ENCODE measurements at places on chromosomes 16 and 17.

DNA sequence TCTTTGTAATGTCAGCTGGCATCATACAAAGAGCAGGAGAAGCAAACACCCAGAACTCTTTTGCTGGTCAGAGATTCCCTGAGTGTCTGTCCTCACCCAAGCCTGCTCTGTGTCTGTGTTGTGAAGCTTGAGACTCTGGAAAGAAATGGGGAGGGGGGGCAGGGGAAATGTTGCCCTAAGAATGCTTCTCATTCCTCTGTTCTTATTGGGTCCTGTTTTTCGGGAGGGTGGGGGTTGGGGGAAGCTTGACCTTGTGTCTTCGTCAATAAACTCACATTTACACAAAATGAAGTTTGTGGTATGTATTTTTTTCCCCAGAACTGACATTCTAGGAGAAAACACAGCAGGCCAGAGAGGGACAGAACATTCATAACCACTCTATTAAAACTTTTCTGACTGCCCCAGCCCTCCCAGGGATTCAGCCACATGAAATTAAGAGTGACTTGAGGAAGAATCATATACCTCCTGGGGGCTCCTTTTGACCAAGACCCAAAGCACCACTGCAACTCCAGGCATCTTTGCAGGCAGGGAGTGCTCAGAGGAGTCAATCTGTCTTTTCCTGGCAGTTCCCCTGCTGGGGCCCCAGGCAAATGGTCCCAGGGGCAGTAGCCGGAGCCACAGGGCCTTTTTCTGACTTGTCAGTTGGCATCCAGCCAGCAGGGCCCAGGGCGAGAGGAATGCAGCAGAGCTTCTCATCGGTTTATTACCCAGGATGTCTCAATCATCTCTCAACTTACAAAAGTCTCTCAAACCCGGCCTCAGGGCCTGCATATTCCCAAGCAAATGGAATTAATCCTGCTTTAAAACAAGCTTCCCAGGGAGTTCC, 5.1 kb upstream of the RASL10B start:
- no peak for DNase-seq

- no peak for DNase-seq
These were observed 10.1 kb upstream of the SLC25A39 start for GRCh38 chr17:44334727-44335126.

DNA sequence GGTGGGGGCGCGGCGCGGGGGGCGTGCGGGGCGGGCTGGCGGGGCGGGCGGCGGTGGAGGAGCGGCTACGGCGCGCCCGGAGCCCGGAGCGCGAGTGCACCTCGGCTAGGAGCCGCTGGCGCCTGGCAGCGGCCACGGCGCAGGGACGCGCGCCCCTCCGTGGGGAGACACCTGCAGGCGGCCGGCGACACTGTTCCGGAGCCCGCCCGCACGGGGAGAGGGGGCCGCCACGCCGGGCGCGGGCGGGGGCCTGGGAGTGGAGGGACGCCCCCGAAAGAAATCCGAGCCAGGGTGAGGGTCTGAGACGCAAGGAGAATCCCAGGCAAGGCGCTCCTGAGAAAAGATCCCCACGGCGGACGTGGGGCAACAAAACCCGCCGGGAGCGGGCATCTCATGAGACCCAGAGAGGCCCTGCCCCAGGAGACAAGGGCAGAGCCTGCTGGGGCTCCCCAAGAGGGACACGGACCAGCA, at the start of gene GSG1L:
TSS of gene GSG1L (minus strand) at position 124 of the 471 bp plus-strand sequence. CDS start 290 bp downstream, outside the sequence.
- no peak for DNase-seq

DNA sequence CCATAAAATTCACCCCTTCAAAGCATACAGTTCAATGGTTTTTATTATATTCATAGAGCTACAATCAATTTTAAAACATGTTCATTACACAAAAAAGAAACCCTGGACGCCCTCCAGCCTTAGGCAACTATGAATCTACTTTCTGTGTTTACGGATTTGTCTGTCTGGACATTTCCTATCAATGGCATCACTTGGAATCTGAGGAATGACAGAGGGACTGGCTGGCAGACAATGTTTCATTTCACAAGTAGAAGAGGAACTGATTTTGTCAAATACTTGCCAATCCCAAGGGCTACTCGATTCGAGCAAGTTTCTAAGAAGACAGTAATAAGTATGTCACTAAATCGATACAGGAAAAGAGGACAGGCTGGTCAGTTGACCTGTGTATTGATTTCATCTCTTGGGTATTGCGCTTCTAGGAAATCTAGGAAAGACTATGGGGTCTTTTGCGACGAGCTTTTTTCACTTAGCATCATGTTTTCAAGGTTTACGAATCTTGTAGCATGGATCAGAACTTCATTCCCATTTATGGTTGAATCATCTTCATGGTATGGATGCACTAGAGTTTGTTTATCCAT, 56.6 kb downstream of the RGS9 start:
- no peak for DNase-seq

DNA sequence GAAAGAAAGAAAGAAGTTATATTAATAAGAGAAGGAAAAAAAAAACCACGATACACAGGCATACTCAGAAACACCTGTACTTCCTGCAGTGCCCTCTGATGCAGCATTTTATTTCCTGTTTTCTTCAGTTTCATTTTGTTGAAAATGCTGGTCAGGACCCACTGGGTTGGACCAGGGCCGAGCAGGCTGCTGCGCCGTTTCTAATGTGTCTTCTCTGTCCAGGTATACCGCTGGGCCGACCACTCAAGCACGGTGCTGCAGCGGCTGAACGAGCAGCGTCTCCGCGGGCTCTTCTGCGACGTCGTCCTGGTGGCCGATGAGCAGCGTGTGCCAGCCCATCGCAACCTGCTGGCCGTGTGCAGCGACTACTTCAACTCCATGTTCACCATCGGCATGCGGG, 8.3 kb downstream of the KLHL36 start:
- no peak for DNase-seq

- no peak for DNase-seq
These were observed 1.3 kb upstream of the SLC6A4 start for GRCh38 chr17:30236766-30237165.
